Progenitor cell of endocrine pancreas (in vitro differentiated cells): ENCODE measurements at places on chromosomes 5 and 9.

GRCh38 chr5:61965490-61965889, 340.5 kb upstream of the KIF2A start:
- DNase-seq = no peak

GRCh38 chr9:115333277-115334070, 215.5 kb upstream of the TNC start:
- DNase-seq = no peak

GRCh38 chr5:163190784-163191183, 246.6 kb upstream of the CCNG1 start:
- no peak for DNase-seq

DNA sequence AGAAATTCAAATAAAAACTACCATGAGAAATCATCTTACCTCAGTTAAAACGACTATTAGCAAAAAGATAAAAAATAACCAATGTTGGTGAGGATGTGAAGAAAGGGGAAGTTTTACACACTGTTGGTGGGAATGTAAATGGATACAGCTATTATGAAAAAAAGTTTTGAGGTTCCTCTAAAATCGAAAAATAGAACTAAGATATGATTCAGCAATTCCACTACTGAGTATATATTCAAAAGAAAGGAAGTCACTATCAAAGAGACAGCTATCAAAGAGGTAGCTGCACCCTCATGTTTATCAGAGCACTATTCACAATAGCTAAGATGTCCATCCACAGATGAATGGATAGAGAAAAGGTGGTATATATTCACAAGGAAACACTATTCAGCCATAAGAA, 1888.4 kb downstream of the MAT2B start:
- no peak for DNase-seq

DNA sequence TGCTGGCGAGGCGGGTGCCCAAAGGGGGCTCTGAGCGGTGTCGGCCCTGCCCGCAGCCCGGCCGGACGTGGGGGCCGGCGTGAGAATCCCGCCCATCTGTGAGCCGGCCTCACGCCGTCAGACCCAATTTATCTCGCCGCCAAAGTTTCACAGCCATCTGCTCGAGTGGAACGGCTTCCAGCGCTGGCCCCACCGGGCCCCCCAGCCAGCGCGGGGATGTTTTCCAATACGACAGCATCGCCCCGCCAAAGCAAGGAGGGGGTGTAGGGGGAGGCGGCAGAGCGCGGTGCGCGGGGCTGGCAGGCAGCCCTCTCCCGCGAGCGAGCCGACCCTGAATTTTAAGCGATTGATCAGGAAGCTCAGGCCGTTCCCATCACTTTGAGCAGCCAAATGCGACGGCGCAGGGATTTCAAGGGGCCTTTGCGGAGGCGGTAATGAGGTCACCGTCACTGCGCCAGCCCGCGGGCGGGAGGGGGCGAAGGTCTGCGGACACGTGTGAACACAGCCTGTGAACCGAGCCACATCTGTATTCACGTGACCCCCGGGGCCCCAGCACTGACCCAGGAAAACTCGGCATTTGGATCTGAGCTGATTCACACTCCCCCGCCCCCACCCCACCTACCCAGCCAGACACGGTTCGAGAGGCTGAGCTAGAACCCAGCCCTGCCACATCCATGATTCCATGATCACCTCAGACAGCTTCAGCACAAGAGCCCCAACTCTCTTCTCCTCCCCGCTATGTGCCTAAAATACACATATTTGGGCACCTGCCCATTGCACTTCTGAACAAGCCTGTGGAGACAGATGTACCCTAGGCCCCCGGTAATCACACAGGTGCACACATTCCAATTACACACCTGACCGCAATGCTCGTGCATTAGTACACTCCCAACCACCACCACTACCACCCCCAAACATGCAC, 47.8 kb upstream of the PSD2 start:
- no peak for DNase-seq

DNA sequence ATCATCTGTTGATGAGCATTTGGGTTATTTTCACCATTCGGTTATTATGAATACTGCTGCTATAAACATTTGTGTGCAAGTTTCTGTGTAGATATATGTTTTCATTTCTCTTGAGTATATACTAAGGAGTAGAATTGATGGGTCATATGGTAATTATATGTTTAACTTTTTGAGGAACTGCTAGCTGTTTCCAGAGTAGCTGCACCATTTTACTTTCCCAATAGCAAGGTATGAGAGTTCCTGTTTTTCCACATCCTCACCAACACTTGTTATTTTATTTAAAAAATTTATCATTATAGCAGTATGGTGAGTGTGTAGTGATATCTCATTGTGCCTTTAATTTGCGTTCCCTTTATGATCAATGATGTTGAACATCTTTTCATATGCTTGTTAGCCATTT, 29.2 kb downstream of the CD14 start:
- DNase-seq = no peak

DNA sequence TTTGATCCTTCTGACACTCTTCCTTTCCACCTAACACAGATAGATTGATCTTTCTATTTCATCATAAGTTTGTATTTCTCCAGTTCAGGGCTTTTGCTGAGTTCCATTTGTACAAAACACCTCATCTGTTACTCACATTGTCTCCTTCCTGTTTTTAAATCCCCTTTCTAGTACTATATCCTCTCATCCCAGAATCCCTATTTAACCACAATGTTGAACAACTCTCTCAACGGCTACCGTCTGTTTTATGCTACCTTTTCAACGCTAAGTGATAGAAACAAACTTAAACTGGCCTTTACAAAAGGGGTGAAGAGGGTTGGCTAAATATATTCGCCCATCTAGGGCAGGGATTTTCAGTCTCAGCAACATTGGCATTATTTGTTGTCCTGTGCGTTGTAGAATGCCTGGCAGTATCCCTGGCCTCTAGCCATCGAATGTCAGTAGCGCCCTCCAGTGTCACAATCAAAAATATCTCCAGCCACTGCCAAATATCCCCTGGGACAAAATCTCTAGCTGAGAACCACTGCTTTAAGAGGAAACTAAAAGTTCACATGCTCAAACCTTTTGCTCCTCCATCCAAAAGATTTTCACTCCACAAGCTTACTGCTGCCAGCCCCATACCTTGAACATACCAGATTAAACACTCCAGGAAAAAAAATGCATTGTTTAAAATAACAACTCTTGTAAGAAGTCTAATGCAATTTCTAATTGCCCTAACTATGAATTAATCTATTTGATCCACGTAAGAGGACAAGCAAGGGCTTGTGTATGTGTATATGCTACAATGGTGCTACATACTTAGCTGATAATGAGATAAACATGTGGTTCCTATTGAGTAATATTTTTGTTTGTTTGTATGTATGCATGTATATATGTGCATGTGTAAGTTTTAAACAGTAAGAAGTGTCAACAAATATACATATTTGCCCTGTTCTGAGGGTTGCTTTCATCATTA, 344.0 kb downstream of the PTPRD start:
- no peak for DNase-seq

GRCh38 chr9:114467226-114467750, 38.0 kb downstream of the WHRN start:
- DNase-seq = no peak

- DNase-seq = no peak
These were observed 13.4 kb downstream of the MAN2A1 start for GRCh38 chr5:109703166-109703565.

GRCh38 chr5:14028938-14029584, 84.6 kb upstream of the DNAH5 start:
- DNase-seq = no peak

GRCh38 chr5:15023846-15024245, 152.3 kb upstream of the ANKH start:
- no peak for DNase-seq

GRCh38 chr9:109488791-109489492, 9.2 kb downstream of the PTPN3 start:
- DNase-seq = no peak

GRCh38 chr9:89522261-89522958, 24.5 kb upstream of the SEMA4D start:
- no peak for DNase-seq

GRCh38 chr9:134689321-134690181, 47.9 kb downstream of the COL5A1 start:
- DNase-seq = peak; percentile 72

- DNase-seq = no peak
These were observed 9.9 kb downstream of the S100Z start for GRCh38 chr5:76859591-76860247.

DNA sequence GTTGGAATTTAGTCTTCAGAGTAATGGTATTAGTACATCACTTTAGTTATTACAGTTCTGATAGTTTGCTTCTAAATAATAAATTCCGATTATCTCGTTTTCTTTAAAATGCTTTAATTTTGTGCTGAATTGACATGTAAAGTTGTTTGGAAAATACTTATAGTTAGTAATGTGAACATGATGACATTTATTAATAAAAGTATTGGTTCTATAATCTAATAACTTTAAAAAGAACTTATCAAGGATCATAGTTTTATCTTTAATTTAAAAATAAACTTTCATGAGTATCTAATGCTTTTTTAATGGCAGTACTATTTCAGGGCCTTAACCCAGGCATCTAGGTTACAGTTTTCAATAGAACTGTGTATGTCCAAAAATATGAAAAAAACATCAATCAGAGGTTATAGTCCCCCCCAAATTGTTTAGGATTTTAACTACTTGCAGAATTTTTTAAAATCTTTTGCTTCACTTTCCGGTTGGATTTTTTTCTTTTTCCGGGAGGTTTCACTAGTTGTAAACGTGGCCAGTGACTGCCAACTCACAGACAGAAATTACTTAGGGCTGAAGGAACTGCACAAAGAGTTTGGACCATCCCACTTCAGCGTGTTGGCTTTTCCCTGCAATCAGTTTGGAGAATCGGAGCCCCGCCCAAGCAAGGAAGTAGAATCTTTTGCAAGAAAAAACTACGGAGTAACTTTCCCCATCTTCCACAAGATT, 680 bp downstream of the GPX8 start:
- DNase-seq = no peak

DNA sequence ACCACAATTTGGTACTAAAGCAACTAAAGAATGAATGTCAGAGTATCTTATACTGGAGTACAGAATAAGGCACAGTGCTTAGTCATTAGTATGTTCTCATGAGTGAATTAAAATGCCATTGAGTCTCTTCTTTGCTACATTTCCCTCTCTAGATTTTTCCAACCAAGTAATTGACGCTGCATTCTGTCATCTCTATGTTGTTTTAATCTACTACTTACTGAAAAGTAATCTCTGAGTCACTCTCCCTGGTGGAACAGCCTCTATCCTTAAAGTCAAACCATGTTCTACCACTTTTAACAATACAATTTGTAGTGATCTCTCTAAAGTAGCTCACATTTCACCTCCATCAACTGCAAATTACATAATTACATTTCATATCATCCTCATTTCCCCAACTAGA, 495.1 kb downstream of the CDH18 start:
- no peak for DNase-seq

DNA sequence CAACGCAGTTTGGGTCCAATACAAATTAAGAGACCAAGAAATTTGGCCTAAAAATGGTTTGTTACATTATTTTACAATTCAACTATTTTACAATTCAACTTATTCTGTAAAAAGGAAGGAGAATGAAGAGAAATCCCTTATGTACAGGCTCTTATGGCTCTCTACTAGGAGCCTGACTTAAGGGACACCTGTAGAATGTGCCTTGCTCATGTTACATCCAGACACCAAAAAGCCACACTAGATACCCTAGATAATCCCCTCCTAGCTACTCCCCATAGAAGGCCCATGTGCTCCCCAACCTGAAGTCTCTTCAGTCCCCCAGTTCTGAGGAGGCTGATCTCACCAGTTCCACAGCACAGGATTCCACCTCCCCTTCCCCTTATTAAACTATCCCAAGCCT, 14.1 kb upstream of the NNT start:
- DNase-seq = no peak

- DNase-seq = no peak
These were observed 376.9 kb upstream of the RPS23 start for GRCh38 chr5:82655078-82655477.

DNA sequence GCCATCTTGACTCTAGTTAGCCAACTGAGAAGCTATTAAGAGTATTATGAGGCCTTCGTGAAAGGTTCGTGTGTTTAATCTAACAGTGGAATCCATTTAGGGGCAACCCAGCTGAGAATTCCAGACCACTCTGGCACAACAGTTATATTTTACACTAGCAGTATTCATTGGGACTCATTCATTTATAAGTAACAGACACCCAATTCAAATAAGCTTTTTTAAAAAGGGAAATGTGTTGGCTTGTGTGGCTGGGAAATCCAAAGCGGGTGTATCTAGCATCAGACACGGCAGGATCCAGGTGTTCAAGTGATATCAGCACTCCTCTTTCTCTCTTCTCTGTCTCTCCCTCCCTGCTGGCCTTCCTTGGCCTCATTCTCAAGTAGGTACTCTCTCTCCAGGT, 46.0 kb upstream of the SHC3 start:
- DNase-seq = no peak

- no peak for DNase-seq
These were observed 324.1 kb upstream of the KIF2A start for GRCh38 chr5:61981886-61982285.
